Astrocyte (in vitro differentiated cells and primary cell): ENCODE measurements at places on chromosomes 2 and 18.
A peak's percentile ranks its signal among the peaks of the same experiment; 100 is the strongest.

GRCh38 chr18:32577561-32577960 lies 106.9 kb upstream of the GAREM1 start:
- no peak for DNase-seq

DNA sequence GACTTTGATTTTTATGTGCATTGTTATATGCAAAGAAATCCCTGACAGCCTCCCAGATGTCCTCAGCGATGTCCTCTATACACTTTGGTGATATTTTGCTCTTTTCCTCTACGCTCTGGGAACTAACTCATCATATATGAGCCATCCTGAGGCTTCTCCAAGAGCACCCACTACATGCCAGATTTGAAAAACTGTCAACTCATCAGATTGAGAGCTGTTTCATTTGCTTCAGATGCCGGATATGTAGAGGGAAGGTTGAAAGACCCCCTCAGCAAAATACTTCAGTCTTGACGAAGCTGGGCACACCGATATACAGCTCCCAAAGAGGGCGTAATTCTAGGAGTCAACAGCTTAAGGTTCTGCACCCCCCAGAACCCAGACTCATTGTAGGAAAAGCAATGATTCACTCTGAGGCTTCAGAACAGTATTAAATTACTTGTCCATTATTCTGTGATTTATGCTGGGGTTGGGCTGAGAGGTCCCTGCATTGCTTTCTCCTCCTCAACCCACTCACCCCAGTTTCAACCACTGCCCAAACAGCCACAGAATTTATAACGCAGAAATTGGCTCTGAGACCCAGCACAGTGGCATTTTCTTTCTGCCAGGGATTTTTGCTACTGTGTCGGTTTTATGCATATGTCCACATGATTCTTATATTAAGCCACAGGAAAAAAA lies 341.8 kb downstream of the ALK start:
- peak; percentile 18 for DNase-seq

DNA sequence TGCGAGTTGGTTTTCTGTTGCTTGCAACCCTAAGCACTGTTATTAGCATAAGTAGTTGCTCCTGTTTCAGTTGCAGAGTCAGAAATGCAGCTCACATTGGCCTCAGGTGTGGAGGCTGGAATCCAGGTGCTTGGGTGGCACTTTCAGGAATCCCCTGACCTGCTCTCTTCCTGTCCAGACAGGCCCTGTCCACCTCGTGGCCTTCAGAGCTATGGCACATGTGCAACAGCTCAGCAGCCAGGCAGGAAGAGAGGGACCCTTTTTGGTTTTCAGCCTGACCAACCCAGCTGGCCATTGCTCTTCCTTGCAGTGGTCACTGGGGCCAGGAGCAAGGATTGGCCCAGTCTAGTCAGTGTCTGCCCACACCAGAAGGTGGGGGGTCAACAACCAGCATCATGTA lies 12.7 kb downstream of the ACOXL start:
- no peak for DNase-seq

- DNase-seq: no peak
These were observed 9.8 kb downstream of the ARHGAP25 start for GRCh38 chr2:68744366-68744912.

DNA sequence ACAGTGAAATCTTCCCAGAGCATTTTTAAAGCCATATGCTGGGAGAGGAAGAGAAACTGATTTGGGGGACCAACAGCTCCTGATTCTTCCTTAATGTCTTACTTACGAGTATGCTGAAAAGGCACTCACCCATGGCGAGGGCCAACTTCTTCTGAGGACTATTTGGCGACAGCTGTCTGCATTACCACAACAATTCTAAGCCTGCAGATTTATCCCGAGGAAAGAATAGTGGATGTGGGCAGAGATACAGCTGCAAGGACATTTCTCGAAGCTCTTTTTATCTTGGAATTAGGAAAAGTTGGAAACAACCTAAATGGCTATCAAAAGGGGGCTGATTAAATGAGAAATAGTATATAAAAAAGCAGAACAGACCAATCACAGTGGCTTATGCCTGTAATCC lies 40.3 kb upstream of the FHL2 start:
- peak; percentile 41 for DNase-seq

DNA sequence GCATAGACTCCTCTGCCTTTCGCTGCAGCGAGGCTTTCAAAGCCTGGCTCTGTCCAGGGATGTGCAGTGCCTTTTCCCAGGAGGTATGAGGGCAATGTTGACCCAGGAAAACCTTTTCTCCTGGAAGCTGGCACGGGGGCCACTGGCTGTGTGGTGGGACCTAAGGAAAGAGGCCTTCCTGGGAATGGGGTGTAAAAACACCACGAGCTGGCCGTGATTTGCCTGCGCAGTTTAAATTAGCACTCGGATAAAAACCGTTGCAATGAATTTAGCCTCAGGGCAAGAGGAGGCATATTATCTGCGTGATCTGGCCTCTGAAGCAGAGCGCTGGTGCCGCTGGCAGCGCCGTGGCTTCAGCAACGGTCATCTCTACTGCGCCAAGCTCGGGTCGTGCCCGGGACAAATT lies 3.0 kb downstream of the OSR1 start:
- DNase-seq: no peak

DNA sequence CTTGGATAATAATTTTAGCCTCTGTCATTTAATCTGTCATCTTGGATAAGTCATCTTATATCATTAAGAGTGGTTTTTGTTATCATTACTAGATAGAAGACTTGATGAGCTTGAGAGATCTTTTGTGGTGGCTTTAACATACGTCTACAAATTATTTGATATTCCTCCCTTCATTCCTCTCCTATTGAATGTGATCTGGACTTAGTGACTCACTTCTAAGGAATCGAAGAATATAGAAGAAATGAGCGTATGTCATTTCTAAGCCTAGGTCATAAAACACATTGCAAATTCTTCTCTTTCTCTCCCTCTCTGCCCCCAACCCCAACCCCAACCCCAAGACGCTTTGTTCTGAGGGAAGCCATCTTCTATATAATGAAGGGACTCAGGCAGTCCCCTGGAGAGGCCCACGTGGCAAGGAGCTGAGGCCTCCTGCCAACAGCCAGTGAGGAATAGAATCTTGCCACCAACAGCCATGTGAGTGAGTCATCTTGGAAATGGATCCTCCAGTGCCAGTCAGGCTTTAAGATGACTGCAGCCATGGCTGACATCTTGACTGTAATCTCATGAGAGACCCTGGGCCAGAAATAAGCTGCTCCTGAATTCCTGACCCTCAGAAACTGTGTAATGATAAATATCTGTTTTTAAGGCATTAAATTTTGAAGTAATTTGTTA lies 221.6 kb upstream of the SP5 start:
- no peak for DNase-seq

- DNase-seq: no peak
These were observed 335.2 kb downstream of the IRS1 start for GRCh38 chr2:226464380-226464779.

GRCh38 chr2:12844511-12844910 lies 127.8 kb downstream of the TRIB2 start:
- DNase-seq: no peak

- no peak for DNase-seq
These were observed 140.0 kb downstream of the SEPTIN10 start for GRCh38 chr2:109473616-109474318.

DNA sequence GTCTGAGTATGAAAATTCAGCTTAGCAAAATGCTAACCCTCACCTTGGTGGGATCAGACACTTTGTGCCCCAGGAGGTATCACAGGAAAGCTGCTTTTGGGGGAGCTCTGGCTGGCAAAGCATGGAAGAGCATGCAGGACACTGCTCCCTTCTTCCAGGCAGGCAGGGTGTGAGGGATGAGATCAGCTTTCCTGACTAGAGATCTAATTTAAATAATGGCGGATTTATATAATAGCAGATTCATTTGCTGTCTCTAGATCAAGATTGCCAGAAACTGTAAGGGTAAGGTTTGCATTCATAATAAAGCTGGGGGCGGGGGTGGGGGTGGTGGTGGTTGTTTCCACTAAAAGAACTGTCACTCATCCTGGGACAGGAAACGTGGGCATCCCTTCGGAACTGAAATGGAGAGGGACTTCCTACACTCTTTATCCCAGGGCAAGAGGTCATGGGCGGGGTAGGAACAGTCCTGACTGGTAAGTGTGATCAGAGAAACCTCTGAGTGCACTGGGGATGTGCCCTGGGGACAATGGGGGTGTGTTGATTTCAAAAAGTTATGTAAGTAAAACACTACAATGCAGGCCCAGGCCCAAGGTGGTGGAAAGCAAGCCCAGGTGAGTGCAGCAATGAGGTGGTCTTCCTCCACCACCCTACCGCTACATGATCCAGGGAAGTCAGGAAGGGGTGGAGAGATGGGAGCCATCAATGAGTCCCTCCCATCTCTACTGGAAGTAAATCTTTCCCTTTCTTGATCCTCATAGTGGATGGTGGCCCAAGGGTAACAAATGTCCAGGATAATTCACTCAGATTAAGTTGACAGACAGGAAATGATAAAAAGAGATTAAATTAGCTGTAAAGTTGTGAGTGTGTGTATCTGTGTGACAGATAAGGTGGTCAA lies 171.4 kb upstream of the SERPINE2 start:
- DNase-seq: no peak

GRCh38 chr2:146324951-146325350 lies 1519.9 kb upstream of the ACVR2A start:
- peak; percentile 16 for DNase-seq

DNA sequence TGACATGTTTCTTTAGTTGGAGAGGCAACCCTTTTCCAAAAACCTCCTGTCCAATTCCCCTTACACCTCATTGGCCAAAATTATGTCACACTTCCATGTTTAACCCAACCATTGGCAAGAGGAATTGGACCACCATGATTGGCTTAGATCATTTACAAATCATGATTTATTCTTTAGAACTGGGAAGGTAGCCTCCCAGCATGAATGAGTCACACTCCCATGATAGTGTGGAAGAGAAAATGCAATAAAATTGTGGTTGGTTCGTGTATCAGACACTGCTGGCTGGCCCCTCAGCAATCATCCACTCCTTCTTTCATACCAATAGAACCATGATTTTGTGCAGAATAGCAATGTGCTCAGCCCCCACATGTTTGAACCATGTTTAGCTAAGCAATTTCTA lies 156.6 kb upstream of the ACVR2A start:
- DNase-seq: peak; percentile 10

- peak; percentile 65 for DNase-seq
These were observed 36.3 kb downstream of the PREPL start for GRCh38 chr2:44324971-44325426.

- no peak for DNase-seq
These were observed 59.9 kb downstream of the ADI1 start for GRCh38 chr2:3459185-3460015.

GRCh38 chr2:171174075-171174474 lies 13.4 kb upstream of the TLK1 start:
- no peak for DNase-seq

- no peak for DNase-seq
These were observed 193.1 kb downstream of the SMAD2 start for GRCh38 chr18:47737198-47737830.

GRCh38 chr2:70931376-70932000 lies 4.2 kb upstream of the ATP6V1B1 start:
- DNase-seq: no peak

DNA sequence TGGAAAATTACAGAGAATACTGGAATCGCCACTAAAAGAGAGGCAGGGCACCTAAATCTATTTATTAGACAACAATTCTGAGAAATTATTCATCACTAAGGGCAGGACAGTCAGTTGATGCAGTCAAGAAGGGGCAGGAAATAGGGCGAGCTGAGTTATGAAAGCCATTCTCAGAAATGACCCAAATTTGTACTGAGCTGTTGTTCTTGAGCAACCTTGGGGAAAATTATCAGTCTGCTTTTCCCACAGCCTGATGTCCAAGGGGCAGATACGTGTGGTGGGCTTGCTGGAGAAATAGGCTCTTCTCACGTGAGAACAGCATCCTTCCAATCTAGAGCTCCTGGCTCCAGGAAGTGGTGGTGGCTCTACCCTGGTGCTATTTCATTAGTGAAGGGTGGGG lies 38.6 kb downstream of the STON1 start:
- no peak for DNase-seq

GRCh38 chr2:11305338-11305737 lies 39.1 kb downstream of the ROCK2 start:
- DNase-seq: no peak

DNA sequence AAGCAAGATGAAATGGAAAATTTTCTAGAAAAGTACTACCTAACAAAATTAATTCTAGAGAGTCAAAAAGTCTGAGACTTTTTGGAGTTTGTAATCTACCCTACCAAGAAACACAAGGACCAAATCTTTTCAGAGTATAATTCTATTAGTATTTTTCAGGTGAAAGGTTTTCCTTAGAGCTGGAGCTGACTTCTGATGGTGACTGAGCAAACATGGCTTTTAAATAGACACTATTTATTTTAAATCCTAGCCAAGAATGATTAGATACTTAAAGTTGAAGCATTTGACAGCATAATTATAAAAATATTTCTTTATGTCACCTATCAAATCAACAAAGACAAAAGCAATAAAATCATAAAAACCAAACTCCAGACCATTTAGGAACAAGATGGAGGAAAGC lies 26.6 kb downstream of the ZC3H6 start:
- DNase-seq: no peak

DNA sequence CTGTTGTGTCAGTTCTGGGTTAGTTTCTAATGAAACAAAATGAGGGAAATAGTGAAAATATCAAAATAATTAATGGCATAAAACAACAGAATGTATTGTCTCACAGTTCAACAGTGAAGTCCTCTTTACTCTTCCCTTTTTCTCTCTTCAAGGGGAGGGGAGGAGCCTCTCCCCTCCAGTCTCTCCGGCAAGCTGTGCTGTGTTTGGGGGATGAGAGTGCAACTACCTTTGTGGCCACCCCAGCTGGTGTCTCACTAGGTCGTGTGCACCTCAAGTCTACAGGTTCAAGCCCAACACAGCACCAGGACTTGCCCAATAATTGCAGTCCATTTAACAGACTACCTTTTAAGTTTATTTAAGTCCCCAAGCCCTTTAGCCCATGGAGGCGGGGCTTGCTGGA lies 271.7 kb upstream of the DOK6 start:
- DNase-seq: no peak

DNA sequence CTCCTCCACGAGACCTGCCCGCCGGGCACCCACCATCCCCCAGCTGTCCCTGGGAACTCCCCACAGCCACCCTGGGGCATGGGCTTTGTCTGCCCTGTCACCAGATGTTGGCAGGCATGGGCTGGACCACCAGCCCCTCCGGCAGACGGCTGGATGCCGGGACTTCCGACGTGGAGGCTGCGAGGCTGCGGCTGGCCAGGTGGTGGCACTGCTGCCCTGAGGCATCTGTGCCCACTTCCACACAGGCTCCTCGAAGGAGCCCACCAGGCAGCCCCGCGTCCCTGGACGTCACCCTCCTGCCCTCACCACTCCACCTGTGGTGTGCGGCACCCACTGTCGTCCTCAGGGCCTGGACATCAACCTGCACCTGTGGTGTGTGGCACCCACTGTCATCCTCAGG lies 319.9 kb upstream of the SALL3 start:
- no peak for DNase-seq

DNA sequence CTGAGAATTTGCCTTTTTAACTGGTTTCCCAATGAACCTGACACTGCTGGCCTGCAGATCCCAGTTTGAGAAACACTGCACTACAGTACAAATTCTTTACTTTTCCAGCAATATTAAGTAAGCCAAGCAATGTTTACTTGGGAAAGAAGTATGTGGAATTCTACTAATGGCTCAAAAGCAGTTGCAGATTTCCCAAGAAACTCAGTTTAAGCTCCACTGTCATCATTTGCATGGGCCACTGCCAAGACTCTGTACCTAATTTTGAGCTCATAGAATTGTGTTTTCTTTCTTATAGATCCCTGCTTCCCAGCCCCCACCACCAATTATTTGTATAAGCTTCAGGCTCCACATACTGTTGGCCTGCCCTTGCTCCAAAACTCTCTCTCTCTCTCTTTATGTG lies 676.1 kb downstream of the RNF144A start:
- DNase-seq: no peak
